ENCODE measurements at places on chromosomes 5 and 9.

GRCh38 chr5:174947548-174947947 is 223.2 kb downstream of the MSX2 start:
- no peak for DNase-seq

DNA sequence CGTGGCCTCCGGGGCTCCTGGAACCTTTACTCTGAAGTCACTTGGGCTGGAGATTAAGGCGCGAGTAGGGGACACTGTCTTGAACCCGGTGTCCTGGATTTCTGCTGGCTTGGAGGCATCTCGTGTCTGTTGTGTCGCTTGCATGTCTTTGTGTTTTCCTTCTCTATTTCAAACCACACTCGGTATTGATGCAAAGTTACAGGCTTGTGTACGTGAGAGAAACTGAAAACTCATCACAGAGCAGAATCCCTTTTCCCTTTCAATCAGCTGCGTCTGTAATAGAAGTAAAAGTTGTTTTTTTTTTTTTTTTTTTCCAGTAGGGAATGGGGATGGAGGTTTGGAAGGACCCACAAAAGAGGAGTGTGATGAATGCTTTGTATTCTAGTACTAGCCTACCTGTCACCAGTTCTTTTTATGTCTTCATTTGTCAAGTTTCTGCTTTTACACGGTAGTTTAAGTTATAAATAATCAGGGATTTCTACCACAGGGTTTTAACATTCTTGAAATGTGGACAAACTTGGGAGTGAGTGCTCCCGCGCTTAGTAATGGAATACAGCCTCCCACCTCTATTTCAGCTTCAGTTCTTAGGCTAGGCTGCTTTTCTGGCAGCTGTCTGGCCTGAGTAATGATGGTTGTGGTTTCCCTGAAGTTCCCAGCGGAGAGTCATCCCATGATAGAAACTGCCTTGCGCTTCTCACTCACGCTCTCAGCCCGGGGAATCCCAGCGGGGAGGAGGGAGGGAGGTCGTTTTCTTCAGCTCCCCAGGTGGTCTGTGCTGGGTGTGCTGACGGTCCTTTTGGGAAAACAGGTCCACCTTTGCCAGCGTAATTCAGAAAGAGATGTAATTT is 763 bp downstream of the TJP2 start:
- DNase-seq, result no peak

GRCh38 chr5:116612431-116612830 is 37.8 kb upstream of the SEMA6A start:
- DNase-seq, result no peak

DNA sequence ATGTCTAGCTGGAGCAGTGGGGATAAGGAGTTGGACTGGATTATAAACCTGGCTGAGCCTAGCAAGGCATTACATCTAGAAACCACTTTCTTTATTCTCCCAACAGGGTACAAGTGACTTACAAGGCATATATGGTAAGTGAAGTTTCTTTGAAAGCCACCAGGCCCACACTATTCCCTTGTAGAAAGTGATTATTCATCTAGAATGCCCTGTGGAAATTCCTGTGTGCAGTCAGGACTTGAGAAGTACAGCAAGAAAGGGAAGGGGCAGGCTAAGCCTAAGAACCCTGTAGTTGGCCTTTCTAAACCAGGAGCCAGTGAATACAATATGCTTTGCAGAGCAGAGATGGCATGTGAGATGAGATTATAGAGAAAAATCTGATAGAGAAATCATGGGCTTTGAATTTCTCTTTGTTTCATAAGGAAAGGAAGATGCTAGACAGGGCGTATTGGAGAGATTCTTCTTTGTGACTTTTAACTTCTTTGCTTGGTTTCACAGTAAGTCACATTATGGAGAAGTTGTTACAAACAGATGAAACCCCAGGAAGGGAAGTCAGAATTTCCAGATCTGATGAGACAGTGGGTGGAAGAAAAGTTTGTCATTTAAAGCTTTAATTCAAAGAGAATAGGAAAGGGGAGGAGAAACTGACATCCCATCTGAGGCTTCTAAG is 321.7 kb downstream of the NDUFS4 start:
- no peak for DNase-seq

DNA sequence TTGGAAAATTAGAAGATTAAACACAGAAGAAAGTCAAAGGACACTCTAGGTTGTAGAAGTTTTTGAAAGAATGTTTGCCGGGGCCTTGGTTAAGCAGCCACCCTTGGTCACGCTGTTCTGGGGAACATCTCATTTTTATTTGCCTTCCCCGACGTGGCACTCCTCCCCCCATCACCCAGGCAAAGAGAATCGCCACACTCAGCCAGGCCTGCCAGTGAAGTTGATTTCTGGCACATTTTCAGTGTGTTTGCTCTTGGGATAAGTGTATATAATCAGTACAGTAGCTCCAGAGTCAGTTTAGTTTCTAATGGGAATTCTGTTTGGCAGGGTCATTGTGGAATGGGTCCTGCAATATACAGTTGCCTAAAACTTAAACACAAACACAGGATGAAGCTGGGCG is 243.5 kb downstream of the ZSWIM6 start:
- DNase-seq, result no peak

- no peak for DNase-seq
Observed at GRCh38 chr9:109311731-109312130, 9.1 kb downstream of the EPB41L4B start.

DNA sequence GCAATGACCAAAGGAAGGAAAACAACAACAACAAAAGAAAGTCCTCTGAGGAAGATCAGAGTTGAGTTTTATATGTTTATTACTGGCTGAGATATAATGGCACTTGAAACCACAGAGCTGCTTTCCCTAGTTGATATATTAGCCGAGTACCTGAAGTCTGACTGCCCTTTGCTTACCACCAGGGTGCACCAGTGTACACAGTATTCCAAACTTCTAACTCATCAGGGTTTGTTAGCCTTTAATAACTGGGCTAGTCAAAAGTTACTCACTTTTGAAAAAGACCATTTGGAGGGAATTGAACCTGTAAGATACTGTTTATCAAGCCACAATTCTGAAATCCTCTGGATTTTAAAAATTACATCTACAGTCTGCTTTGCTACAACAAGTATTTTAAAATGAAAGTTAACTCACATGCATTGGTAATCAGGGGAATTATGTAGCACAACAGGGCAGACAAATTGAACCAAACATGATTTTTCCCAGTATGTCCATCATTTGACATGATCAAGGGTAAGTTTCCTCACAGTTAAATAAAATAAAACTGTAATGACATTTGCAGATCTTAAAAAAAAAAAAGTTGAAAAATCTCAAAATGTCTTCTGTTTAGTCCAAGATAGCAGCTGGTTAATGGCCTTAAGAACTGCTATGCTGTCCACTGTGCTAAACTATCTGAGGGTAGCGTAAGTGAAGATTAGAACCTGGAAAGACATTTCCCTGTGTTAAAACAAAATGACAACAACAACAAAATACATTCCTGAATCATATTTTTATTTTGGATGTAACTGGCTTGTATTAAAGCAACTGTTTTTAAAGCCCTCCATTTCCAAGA is 57.3 kb upstream of the C6 start:
- no peak for DNase-seq

DNA sequence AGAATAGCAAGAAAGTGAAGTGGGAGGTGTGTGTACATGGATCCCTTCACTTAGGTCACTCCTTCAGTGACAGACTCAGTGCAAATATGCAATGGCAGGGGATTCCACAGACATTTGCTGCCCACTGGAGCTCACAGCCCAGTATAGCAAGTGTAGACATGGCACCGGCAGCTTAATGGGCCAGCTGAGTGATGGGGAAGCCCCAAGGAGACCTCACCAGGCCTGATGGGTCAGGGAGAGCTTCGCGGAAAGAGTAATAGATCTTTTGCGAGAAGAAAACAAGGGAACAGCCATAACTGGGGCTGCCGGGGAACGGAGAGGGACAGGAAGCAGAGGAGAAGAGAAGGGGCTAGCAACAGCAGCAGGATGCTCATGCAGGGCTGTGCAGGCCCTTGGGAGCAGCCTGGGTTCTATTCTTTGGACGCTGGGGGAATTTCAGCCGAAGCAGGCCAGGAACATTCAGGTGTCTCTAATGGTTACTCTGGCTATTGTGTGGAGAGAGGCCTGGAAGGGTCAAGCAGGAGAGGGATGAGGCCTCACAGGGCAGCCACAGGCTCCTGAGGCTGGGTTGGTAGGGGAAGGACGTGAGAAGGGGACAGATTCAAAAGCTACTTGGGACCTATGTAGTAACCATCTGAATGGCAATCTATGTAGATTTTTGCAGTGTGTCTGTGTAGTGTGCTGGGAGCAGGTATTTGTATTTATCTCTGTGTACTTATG is 27.0 kb downstream of the TCF7 start:
- no peak for DNase-seq

- no peak for DNase-seq
Observed at GRCh38 chr9:134283111-134283515, 43.1 kb upstream of the RXRA start.

Measured in stimulated activated CD8-positive, alpha-beta memory T cell treated with anti-CD3 and anti-CD28 coated beads, Interleukin-12 subunit alpha, Interleukin-12 subunit beta, amount 100 ng/mL, for 1 hour (primary cell).